ENCODE measurements at places on chromosomes 16 and 17.
A peak's percentile ranks its signal among the peaks of the same experiment; 100 is the strongest.

DNA sequence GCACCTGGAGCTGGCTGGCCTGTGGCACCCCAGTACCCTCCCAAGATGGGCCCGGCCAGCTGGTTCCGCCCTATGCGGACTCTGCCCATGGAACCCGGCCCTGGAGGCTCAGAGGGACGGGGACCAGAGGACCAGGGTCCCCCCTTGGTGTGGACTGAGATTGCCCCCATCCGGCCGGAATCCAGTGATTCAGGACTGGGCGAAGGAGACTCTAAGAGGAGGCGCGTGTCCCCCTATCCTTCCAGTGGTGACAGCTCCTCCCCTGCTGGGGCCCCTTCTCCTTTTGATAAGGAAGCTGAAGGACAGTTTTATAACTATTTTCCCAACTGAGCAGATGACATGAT is 12.0 kb downstream of the TBX21 start:
- DNase-seq = no peak

- no peak for DNase-seq
These were observed 53.5 kb downstream of the SOCS1 start for GRCh38 chr16:11202260-11203091.

DNA sequence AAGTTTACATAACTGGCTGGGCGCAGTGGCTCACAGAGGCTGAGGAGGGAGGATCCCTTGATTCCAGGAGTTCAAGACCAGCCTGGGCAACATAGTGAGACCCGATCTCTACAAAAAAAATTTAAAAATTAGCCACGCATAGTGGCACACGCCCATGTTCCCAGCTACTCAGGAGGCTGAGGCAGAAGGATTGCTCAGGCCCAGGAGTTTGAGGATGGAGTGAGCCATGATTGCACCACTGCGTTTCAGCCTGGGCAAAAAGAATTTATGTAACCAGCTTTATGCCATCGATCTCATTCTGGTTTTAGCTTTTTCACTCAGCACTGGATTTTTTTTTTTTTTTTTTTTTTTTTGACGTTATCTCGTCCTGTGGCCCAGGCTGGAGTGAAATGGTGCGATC is 9.1 kb upstream of the CD300E start:
- DNase-seq = no peak

GRCh38 chr17:41651625-41652460 is 27.5 kb upstream of the KRT17 start:
- DNase-seq = no peak

DNA sequence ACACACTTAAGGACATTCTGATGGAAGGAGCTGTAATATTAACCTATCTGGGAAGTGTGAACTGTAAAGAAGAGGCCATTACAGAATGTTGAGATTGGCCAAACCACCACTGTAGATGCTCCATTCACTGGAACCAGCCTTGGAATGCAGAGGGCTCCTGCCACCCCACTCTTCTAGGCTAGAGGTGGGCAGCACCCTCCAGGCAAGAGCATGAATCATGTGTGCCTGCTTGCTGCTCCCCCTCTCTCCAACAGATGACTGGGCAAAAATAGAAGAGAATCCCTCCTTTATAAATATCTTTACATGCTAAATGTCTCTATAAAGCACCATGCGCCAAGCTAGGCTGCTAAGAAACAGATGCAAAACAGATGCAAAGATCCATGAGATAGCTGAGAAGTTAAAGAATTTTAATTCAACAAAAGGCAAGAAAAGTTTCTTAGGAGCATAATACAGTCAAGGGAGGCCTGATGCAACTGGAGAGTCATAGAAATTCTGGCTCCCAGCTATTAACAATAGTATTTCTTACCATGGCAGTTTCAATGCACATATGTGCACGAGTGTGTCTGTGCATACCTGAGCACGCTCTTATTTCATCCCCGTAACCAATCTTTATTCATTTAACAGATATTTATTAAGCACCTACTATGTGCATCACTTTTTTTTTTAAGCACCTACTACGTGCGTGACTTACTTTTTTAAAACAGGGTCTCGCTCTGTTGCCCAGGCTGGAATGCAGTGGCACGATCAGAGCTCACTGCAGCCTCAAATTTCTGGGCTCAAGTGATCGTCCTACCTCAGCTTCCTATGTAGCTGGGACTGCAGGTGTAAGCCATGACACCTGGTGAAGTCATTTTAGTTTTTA is 53.6 kb downstream of the GRIN2A start:
- no peak for DNase-seq

DNA sequence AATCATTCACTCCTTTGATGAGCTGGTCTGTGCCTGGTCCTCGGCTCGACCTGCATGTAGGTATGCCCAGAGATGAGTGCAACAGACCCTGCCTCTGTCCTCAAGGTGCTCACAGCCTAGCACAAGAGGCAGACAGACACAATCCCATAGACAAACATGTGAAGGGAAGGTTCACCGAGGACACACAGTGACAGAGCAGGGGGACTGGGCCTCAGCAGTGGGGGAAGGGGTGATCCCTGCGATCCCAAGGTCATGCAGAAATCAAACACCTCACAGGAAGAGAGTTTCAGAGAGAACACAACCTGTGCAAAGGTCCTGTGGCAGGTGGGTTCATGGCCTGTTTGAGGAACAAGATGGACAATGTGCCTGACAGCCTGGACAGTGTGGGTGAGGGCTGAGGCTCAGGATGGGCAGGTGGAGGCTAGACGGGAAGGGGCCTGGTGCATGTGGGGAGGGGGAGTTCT is 4.2 kb upstream of the VASN start:
- DNase-seq = no peak

GRCh38 chr16:89700649-89701424 is 668 bp downstream of the SPATA2L start:
- peak; percentile 76 for DNase-seq

GRCh38 chr17:33113991-33114370 is 122.3 kb downstream of the SPACA3 start:
- no peak for DNase-seq

DNA sequence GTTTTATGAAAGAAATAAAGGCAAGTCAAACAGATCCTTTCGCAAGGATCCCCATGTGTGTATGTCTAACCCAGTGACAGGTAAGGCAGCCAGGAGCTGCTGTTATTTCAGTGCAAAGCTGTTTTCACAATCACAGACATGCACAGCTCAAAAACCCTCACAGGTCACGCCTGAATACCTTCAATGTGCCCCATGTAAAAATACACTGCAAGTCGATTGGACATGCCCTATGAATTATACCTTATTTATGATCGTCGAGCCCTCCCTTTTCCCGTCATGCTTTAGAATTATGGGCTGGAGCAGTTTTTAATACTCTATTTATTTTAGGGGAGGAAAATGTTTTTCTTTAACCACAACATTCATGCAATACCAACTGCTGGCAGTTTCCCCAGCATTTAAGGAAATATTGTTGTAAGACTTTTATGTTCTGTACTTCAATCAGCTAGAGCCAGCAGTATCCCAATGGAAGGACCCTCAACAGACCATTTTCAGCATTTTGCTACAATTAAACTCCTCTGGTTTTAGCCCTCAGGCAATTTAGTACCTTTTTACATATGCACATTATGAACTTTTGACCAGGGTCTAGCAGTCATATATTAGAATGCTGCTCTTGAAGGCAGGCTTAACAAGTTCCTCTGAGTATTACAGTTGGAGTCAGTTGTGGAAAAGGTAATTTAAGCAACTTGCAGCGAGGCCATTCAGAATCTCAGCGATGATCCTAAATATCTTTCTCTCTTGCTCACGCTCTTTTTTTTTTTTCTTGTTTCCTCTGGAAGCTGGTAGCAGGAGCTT is 362.2 kb downstream of the WWOX start:
- DNase-seq = no peak

DNA sequence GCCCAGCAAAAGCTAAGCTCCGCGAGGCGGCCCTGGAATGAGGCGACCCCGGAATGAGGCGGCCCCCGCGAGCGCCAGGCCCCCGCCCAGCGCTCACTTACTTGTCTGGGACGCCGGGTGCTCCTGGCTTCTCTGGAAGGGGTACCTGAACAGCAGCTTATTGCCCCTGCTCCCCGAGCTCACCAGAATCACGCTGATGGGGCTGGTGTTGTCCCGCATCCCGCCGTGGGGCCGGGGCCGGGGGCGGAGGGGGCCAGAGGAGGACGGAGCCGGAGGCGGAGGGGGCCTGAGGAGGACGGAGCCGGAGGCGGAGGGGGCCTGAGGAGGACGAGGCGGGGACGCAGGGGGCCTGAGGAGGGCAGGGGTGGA is 440 bp downstream of the NPRL3 start:
- peak; percentile 83 for DNase-seq

DNA sequence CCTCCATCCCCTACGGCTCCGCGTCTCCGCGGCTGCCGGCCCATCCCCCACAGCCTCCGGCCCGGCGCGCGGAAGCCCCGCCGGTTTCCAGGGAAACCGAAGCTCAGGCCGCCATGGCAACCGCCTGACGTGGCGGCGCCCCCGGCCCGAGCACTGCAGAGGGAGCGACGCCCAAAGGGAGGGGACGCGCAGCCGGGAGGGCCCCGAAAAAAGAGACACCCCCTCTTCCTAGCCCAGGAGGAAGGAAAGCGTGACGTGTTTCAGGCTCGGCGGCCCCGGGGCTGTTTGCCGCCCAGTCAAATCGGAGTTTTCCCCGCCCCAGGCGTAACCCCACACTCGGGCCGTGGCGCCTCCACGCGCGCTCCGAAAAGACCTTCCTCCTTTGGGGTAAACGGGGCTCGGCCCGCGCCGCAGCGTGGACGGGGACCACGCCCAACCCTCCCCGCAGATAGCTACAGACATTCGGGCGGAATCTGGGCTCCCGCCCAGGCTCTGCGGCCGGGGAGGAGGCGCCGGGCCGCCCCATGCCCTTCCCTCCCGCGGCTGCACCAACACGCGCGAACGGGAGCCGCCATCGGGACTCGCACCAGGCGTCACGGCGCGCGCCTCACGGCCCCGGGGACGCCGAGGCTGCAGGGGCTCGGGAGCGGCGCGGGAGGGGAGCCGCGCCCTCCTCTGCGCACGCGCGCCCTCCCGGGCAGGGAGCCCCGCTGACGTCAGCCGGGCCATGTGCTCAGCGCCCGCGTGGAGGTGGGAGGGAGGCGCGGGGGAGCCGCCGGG is 7.5 kb downstream of the MNT start:
- DNase-seq = peak; percentile 94

GRCh38 chr17:80065478-80066170 is 29.2 kb downstream of the CCDC40 start:
- no peak for DNase-seq

DNA sequence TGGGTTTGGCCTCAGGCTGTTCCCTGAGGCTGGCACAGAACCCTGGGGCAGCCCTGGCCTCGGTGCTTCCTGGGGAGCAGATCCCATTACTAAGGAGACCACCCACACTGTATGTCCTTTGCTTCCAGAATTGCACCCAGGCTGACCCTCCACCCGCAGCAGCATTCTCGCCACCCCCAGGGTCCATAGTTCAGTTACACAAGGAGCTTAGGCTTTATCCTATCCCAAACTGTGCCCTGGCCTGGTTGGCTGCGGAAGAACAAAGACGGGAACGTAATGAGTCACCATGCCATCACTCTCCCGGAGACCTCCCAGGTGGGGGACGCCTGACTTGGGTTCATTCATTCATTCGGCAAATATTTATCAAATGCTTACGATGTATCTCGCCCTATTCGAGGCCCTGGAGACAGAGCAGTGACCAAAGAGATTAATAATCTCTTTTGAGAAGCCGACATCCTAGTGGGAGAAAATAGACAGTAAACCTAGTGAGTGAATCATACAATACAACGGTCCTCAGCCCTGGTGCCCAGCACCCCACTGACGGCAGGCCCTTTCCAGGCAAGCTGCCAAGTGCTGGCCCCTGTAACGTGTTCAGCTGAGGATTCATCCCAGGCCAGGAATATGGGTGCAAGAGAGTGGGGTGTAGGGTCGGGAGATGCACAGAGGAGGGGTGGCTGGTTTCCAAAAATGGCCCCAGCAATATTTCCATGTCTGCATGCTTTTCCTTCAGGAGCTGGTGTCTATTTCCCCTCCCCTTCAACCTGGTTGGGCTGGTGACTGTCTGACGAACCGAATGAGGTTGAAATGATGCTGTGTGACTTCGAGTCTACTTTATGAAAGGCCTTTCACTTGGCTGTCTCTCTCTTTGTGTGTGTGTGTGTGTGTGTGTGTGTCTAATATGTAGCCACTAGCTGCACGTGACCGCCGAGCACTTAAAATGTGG is 134.2 kb downstream of the MGAT5B start:
- no peak for DNase-seq

- no peak for DNase-seq
These were observed 15.8 kb downstream of the TSPOAP1 start for GRCh38 chr17:58312829-58313228.

GRCh38 chr16:85555719-85556455 is 57.2 kb upstream of the GSE1 start:
- DNase-seq = no peak

DNA sequence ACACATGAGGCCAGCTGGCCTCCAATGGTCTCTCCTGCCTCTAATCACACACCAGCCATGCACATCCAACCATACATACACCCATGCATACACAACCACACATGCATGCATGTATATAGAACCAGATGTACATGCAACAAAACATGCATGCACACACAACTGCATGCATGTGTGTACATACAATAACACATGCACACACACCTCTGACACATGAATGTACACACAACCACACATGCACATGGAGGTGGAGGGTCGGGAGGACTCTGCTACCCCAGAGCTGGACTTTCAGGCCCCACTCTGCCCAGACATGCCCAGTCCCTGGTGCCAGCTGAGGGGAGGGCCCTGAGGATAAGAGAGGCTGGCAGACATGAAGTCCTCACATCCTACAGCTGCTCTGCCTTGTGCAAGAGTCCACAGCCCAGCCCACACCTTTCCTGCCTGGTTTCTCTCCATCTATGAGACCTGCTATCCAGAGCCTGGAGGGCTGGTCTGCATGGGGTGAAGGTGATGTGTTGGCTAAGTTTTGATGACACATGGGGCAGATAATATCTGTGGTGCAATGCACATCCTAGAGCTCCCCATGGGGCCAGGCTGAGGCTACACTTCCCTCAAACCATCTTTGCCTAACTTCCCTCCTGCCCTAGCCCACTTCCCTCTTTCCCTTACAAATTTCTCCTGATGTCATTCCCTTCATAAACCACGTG is 50.9 kb upstream of the SDK2 start:
- peak; percentile 26 for DNase-seq

- no peak for DNase-seq
These were observed 198.4 kb upstream of the C17orf78 start for GRCh38 chr17:37177254-37177870.

DNA sequence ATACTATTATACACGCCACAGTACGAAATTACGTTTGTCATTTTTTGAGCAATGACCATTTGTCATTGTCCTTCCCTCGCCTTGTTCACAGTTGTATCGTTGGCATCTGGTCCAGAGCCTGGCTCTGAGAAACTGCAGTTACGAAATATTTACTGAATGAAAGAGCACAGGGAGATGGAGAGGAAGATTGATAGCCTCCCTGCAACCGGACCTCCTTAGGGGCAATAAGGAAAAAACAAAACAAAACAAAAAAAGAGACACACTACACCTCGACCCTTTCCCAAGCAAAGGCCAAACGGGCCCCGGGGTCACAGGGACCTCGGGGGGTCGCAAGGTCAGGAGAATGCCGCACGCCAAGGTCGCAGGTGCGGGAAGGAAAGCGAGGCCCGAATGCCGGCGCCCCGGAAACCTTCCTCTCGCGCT is 857 bp downstream of the GOT2 start:
- no peak for DNase-seq

GRCh38 chr16:29148867-29149272 is 164.0 kb downstream of the LAT start:
- peak; percentile 79 for DNase-seq

- DNase-seq = no peak
These were observed 20.4 kb downstream of the NFE2L1 start for GRCh38 chr17:48068491-48068961.

GRCh38 chr17:81249223-81250040 is 10.3 kb downstream of the NDUFAF8 start:
- no peak for DNase-seq
